Nucleus accumbens (tissue), 56 donors: ENCODE measurements at places on chromosomes 6 and 20.

GRCh38 chr20:49282584-49283171 lies 4.8 kb upstream of the ZNFX1 start:
- DNase-seq = no peak

DNA sequence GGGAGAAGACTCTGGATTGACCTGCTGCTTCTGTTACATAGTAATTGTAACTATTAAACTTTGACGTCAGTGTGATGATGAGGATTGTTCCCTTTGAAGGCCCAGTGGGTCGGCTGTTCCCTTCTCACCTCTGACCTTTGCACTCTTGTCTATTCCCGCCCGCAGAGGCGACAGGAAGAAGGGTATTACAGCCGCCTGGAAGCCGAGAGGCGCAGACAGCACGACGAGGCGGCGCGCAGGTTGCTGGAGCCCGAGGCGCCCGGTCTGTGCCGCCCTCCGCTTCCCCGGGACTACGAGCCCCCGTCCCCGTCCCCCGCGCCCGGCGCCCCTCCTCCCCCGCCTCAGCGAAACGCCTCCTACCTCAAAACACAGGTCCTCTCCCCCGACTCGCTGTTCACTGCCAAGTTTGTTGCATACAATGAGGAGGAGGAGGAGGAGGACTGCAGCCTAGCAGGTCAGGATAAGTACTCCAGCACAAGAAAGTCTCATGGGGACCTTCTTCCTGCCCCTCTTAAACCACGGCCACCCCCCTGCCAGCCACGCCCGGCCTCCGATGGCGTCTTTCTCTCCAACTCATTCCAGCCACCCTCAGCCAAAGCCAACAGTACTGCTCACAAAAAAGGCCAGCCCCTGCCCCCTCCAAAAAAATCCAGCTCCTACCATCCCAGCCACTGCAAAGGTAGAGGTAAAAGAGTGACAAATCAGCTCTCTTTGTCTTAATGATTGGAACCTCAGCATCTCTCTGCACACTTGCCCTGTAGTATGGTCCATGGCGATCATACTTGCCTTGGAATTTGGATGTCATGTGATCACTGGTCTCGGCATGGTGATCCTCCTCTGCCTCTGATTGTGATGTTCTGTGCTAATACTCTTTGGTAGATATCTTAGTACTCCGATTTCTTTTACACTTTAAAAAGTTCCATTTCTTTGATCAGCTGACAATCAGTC lies 31.6 kb upstream of the KIF25 start:
- DNase-seq = no peak

DNA sequence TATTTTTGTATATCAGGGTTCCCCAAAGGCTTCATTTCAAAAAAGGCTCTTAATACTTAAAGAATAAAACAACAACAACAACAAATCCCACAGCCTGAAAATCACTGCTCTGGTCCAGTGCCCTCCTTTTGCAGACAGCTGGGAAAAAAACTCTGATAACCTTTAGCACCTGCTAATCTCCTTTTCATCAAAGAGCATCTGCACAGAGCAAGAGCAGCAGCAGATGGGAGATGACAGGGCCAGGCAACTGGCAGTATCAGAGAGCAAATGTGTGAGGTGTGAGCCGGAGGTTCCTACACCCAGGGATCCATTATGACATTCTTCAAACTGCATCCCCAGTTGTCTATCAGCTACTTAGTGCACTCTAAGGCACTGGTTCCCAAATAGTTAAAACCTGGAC lies 25.7 kb downstream of the TTI1 start:
- DNase-seq = no peak

DNA sequence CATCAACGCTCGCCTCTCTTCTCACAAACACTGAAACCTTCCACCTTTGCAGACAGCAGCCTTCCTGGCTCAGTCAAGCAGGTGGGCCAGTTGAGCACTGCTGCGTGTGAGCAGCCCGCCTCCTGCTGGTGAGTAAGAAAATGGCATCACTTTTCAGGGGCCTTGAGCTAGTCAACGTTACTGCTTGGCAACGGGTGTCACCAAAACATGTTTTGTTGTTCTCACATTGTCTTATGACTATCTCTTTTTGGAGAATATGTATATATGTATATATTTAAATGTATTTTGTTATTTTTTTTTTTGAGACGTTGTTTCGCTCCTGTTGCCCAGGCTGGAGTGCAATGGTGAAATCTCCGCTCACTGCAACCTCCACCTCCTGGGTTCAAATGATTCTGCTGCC lies 97.0 kb upstream of the AGPAT4 start:
- peak; percentile 68 for DNase-seq
